MG63 (cell line): ENCODE measurements at places on chromosomes 3 and 15. TPM values are rescaled to one million over a fixed set of nuclear protein-coding genes. Genes with fewer than 3 reads are reported as not detected.

AHSG gene
- not detected in 2 replicates for total RNA-seq

ALG1L2 gene
- total RNA-seq: not detected in 2 replicates

AGBL1 gene
- total RNA-seq: not detected in 2 replicates

GOLGA6B gene
- not detected in 2 replicates for total RNA-seq

KLF15 gene
- total RNA-seq: 0.22 and 0.26 TPM in 2 replicates

STRC gene
- total RNA-seq: not detected in 2 replicates

ITIH1 gene
- not detected in 2 replicates for total RNA-seq

CA12 gene
- total RNA-seq: 4.7 and 4.8 TPM in 2 replicates

CHAC1 gene
- 8.8 and 18.5 TPM in 2 replicates for total RNA-seq

STAC gene
- 5.6 and 5.7 TPM in 2 replicates for total RNA-seq

GOLIM4 gene
- 19.7 and 46.8 TPM in 2 replicates for total RNA-seq

CPLX3 gene
- not detected in 2 replicates for total RNA-seq

MAP6D1 gene
- total RNA-seq: 3.1 TPM in 1 of 2 replicates, not detected in the other

TF gene
- total RNA-seq: not detected in 2 replicates

CPN2 gene
- total RNA-seq: not detected in 2 replicates

P2RY1 gene
- total RNA-seq: not detected in 2 replicates

MYO5C gene
- total RNA-seq: not detected in 2 replicates

UBAP1L gene
- total RNA-seq: 0.43 and 1.0 TPM in 2 replicates

LDHAL6B gene
- total RNA-seq: not detected in 2 replicates

FMN1 gene
- total RNA-seq: 0.25 and 9.0 TPM in 2 replicates

TLR9 gene
- not detected in 2 replicates for total RNA-seq

TRPM1 gene
- total RNA-seq: not detected in 2 replicates

HESX1 gene
- total RNA-seq: not detected in 2 replicates

U2SURP gene
- total RNA-seq: 65.3 and 141 TPM in 2 replicates

TRNT1 gene
- 34.2 and 60.3 TPM in 2 replicates for total RNA-seq

COL6A5 gene
- not detected in 2 replicates for total RNA-seq

HCN4 gene
- not detected in 2 replicates for total RNA-seq

SUCLG2 gene
- 35.4 and 39.6 TPM in 2 replicates for total RNA-seq

LRRC31 gene
- total RNA-seq: not detected in 2 replicates

SETD2 gene
- 8.1 and 13.0 TPM in 2 replicates for total RNA-seq

EPB42 gene
- total RNA-seq: not detected in 2 replicates

COMMD4 gene
- 100 and 144 TPM in 2 replicates for total RNA-seq

SCAANT1 gene
- total RNA-seq: not detected in 2 replicates

RCCD1 gene
- 25.7 and 27.5 TPM in 2 replicates for total RNA-seq

FANCD2OS gene
- not detected in 2 replicates for total RNA-seq

ZBED2 gene
- not detected in 2 replicates for total RNA-seq

SLC51B gene
- not detected in 2 replicates for total RNA-seq

A4GNT gene
- total RNA-seq: not detected in 2 replicates

XCR1 gene
- total RNA-seq: not detected in 2 replicates

C3orf33 gene
- total RNA-seq: 5.1 and 11.5 TPM in 2 replicates

MPI gene
- 32.8 and 42.5 TPM in 2 replicates for total RNA-seq

TASOR gene
- 24.1 and 49.1 TPM in 2 replicates for total RNA-seq

ZNF385D gene
- total RNA-seq: 0.44 and 3.9 TPM in 2 replicates

TRH gene
- not detected in 2 replicates for total RNA-seq

SUCNR1 gene
- not detected in 2 replicates for total RNA-seq

APH1B gene
- 0.84 and 5.2 TPM in 2 replicates for total RNA-seq

PLCH1 gene
- total RNA-seq: not detected in 2 replicates

TMEM207 gene
- not detected in 2 replicates for total RNA-seq

FILIP1L gene
- 19.9 and 31.5 TPM in 2 replicates for total RNA-seq

MED12L gene
- total RNA-seq: not detected in 2 replicates

NR1I2 gene
- total RNA-seq: not detected in 2 replicates

EID1 gene
- total RNA-seq: 221 and 272 TPM in 2 replicates

GRM2 gene
- not detected in 2 replicates for total RNA-seq

PCYT1A gene
- 52.6 and 82.0 TPM in 2 replicates for total RNA-seq

FOXB1 gene
- total RNA-seq: not detected in 2 replicates

GOLGA6L10 gene
- not detected in 2 replicates for total RNA-seq

DUOXA1 gene
- total RNA-seq: not detected in 2 replicates

RGMA gene
- total RNA-seq: 0.47 TPM in 1 of 2 replicates, not detected in the other
